ENCODE measurements at places on chromosomes 2 and 18.
A peak's percentile ranks its signal among the peaks of the same experiment; 100 is the strongest.

GRCh38 chr2:8680822-8681760 is 765 bp upstream of the ID2 start:
- peak; percentile 90 for DNase-seq

DNA sequence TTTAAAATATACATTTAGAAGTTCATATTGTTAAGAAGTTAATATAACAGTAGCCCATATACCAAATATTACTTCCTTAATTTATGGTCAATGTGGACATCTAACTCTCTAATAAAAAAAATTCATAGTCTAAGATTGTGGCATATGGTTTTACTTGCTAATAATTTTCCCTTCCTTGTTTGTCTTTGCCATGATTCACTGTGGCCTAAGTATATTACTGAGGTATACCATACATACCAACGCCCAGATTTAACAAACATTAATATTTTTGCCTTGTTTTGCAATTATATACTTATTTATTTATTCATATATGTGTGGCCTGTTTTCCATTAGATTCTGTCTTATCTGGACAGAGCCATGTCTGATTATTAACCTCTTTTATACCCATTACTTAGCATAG is 54.6 kb upstream of the CCDC150 start:
- no peak for DNase-seq

DNA sequence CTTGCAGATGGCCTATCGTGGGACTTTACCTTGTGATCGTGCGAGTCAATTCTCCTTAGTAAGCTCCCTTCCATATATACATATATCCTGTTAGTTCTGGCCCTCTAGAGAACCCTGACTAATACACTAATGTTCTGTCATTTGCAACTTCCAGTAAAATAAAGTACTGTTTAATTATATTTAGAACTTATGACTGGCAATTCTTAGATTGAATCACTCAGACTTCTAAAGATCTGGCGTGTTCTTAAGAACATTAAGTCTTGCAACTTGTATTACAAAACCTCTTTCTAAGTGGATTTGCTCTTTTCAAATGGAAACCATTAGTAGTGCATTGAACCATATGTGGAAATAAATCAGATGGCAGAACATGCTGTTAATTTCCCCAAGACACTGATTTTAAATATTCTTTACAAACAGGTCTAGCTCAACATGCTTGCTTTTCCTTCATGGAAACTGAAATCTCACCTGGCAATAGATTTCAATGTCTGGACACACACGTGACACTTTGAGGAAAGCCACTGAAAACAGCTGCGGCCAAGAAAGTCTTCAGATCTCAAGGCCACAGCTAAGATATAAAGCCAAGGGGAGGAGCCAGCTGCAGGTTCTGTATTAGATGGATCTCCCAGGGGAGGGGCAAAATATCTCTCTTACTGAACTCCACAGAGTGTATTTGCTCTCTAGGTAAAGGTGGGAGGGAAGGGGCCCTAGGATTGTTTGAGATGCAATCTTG is 50.6 kb downstream of the PMAIP1 start:
- DNase-seq: no peak

GRCh38 chr2:25226827-25227226 is 58.4 kb upstream of the POMC start:
- no peak for DNase-seq

DNA sequence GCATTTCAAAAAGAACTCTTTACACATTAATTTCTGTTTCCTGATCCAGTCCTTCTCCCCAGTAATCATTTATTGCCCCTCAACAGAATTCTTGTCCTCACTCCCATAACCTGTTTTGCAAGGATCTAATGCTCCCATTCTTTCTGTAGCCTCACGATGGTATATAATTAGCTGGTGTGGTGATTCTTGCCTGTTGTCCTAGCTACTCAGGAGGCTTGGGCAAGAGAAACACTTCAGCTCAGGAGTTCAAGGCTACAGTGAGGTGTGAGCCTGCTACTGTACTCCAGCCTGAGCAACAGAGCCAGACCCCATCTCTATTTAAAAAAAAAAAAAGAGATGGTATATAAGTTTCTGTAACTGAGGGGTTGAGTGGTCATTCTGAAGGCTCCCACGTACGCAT is 7.7 kb upstream of the TRAPPC8 start:
- no peak for DNase-seq

DNA sequence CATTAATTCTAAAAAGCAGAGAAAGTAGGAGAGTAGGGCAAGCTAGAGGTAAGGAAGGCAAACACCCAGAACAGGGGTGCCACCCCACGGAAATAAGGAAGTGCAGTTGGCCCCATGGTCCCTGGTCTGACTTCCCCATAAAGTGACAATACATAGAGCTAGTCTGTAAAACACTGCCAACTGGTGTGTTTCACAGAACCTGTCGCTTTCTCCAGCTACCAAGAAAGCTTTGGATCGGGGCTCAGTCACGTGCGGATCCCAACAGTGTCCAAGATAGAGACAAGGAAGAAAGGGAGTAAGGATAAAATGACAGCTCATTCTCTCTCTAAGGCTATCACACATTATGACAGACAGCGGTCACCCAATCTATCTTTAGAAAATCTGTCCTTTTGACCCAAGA is 36.4 kb downstream of the TBC1D8 start:
- DNase-seq: no peak

GRCh38 chr2:29596584-29596983 is 324.8 kb downstream of the ALK start:
- DNase-seq: no peak

DNA sequence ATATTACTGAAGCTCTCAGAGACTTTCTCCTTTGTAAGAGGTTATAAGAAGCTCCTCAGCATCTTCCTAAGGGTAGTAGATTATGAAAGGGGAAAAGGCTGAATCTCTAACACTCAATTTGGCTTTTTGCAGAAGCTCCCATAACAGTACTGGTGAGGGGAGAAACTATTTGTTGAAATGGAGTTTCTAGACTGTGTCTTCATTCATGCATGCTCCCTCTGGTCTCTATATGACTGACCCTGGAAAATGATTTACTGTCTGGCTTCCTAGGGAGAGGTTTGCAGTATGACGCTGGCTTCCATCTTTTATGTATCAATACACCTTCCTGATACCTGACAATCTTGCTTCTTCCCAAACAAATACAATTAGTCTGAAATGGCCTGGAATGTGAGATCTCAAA is 63.9 kb downstream of the LDAH start:
- no peak for DNase-seq

DNA sequence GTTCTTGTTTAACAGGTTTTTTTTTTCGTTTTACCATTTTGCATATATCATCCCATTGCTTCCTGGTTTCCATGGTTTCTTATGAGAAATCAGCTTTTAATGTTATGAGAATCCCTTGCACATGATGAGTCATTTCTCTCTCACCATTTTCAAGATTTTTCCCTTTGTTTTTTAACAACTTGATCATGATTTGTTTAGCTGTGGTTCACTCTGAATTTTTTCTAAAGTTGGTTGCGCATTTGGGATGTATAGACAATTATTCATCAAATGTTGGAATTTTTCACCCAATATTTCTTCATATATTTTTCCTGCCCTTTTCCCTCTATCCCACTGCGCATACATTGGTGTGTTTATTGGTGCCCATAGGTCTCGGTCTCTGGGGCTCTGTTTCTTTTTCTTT is 42.4 kb upstream of the BIN1 start:
- no peak for DNase-seq

DNA sequence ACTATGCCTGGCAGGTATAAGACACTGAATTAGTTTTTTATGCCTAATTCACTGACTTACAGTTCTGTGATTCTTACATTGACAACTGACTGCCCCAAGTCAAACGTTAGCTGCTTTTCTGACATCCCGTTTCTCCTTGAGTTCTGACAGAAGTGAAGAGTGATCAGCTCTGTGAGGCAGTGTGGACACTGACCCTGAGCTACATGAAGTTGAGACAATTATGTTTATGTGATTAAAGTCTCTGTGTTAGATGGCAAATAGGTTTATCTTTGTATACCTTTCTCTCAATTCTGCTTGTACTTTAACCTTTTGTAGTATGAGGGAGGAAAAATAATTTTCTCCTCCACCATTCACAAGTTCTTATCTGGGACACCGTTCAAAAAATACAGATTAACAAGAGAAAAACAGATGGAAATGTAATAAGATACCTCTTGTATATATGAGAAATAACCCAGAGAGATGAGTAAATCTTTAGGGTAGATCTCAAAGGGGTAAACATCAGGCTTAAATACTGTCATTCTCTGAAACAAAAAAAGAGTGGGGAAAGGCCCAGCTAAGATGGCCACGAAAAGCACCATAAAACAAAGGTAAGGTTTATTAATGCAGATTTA is 85.4 kb upstream of the B3GNT2 start:
- DNase-seq: no peak

- no peak for DNase-seq
Measured at GRCh38 chr2:117118994-117119393, 695.5 kb upstream of the DDX18 start.

DNA sequence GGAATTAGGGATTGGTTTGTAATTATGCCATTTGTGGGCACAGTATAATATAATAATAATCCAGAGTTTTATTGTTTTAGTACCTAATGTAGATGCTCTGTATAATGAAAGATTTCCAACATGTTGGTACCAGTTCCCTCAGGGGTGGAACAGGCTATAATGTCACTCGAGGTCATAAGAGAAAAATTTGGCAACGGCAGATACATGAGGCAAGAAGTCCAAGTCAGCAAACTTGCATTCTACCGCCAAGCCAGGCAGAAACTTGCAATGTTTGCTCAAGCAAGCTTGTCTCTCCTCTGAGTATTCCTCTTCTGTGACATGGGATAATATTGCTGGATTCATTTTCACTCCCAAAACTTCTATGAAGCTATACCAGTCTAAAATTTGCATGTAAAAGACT is 520.0 kb upstream of the SALL3 start:
- DNase-seq: no peak

DNA sequence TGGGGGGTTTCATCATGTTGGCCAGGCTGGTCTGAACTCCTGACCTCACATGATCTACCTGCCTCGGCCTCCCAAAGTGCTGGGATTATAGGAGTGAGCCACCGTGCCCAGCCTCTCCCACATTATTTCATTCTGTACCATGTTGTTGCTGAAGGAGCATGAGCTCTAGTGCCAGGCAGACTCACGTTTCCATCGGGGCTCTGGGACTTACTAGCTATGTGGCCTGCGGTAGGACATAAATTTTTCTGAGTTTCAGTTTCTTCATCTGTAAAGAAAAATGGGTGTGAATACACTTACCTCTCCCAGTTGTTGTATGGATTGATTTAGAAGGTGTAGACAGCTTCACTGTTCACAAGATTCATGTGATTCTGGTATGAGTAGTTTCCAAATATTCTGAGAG is 30.8 kb upstream of the CCL20 start:
- no peak for DNase-seq

GRCh38 chr2:30217644-30218337 is 13.5 kb upstream of the LBH start:
- peak; percentile 76 for DNase-seq

- DNase-seq: no peak
Measured at GRCh38 chr2:2516386-2516785, 185.3 kb upstream of the MYT1L start.

- no peak for DNase-seq
Measured at GRCh38 chr2:198008230-198008629, 203.8 kb downstream of the PLCL1 start.

DNA sequence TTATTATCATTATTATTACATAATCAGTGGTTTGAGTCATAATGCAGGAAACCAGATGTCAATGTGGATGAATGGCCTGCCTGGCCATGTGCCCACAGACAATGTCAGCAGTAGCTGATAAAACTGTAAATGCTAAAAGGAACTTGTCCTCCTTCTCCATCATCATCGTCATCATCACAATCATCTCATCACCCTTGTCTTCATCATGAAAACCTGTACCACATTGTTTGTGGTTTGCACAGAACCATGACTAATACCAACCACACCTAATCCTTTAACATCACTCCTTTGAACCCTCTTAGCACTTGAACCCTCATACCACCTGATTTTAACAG is 96.0 kb downstream of the HNMT start:
- peak; percentile 92 for DNase-seq

GRCh38 chr2:23859983-23860382 is 66.9 kb downstream of the ATAD2B start:
- no peak for DNase-seq

DNA sequence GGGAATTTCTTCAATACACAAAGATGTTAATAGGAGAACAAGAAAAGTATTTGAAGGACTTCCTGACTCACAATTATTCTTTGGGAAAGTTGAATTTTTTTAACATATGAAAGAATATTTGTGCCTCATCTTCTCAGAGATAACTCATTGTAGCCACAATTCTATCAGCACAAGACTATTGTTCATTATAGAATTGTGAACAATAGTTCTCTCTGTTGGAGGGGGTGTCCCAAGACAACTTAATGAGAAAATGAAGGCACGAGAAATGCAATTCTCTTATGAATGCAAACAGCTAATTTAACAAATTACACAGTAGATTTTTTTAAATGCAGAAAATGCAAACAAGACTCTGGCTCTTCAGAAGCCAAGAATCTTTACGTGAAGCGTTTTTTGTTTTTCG is 157.0 kb downstream of the BARD1 start:
- no peak for DNase-seq

- peak; percentile 35 for DNase-seq
Measured at GRCh38 chr2:202113571-202114142, 40.6 kb downstream of the KIAA2012 start.

- no peak for DNase-seq
Measured at GRCh38 chr2:24723665-24724064, 69.5 kb downstream of the PTRHD1 start.

- DNase-seq: no peak
Measured at GRCh38 chr2:228369400-228370031, 188.0 kb upstream of the SPHKAP start.

DNA sequence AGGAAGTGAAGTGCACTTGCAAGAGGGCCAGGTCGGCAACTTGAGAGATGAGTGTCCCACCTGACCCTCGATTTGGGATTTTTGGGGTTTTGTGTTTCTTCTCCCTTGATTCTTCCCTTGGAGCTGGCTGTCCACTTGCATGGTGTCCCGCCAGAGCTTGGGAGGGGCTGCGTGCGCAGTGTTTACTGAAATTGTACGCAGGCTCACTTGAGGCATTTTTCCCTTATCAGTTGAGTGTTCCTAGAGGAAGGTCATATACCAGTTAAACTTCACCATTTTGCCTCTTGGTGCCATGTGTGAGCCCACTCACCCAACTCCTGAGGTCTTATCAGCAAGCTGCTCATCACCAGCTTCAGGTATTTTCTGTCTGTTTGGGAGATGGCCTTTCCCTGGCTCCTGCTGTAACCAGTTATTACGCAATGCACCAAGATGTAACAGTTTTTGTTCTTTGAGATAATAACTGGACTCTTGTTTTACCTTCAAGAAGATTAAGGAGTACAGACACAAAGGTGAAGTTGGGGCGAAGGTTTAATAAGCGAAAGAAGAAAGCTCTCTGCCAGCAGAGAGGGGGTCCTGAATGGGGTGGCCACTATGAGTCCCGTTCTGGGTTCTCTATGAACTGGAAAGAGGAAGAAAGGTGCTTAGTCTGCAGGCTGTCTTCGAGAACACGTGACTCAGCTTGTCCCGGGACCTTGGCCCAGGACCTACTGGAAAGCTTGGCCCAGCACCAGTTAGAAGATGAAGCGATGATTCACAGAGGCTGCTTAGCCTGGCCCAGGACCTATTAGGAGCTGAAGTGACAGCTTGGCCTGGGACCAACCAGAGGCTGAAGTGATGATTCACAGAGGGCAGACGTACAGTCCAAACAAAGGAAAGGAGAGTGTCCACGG is 21.5 kb upstream of the TXNL4A start:
- no peak for DNase-seq

GRCh38 chr18:39460136-39460535 is 1894.5 kb upstream of the CELF4 start:
- DNase-seq: no peak

- peak; percentile 28 for DNase-seq
Measured at GRCh38 chr2:98149333-98149697, 62.3 kb downstream of the VWA3B start.

GRCh38 chr2:146730882-146731281 is 1113.9 kb upstream of the ACVR2A start:
- DNase-seq: no peak

Measured in NCI-H748 treated with DMSO at 0.1 percent for 48 hours (cell line).